A549 (cell line): ENCODE measurements at places on chromosomes 7 and 10. TPM values are rescaled to one million over a fixed set of nuclear protein-coding genes. Genes with fewer than 3 reads are reported as not detected.

- DNase-seq, result no peak
Measured at GRCh38 chr7:55240418-55241142, 124.6 kb upstream of the LANCL2 start.

The DLX5 gene
- not detected in 3 replicates for polyA plus RNA-seq

The CNTNAP2 gene
- 0.04 to 0.05 TPM (median 0.05 TPM) in 3 replicates for polyA plus RNA-seq

The UROS gene
- polyA plus RNA-seq, result 50.2 to 52.9 TPM (median 51.1 TPM) in 3 replicates
